Dorsolateral prefrontal cortex (tissue), 122 donors: ENCODE measurements at places on chromosomes 11 and 22.
A peak's percentile ranks its signal among the peaks of the same experiment; 100 is the strongest.

GRCh38 chr22:39490966-39491680 lies 11.0 kb upstream of the MIEF1 start:
- DNase-seq: no peak

- DNase-seq: no peak
These were observed 266.9 kb downstream of the AASDHPPT start for GRCh38 chr11:106344394-106344793.

DNA sequence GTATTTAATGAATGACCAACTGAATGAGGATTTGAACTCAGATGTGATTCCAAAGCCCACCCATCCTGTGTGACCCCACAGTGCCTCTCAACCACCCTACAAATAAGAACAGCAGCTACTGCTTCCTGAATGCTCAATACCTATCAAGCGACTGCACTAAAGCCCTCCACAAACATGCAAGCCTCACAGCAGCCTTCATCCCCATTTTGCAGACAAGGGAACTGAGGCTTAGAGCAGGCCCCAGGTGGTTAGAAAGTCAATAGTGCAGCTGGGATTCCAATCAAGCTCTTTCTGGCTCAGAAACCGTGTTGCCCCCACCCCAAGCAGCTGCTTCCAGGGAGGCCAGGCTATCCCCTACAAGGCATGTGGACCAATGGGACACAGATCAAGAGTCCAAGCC lies 57.2 kb downstream of the SMCO4 start:
- DNase-seq: no peak

DNA sequence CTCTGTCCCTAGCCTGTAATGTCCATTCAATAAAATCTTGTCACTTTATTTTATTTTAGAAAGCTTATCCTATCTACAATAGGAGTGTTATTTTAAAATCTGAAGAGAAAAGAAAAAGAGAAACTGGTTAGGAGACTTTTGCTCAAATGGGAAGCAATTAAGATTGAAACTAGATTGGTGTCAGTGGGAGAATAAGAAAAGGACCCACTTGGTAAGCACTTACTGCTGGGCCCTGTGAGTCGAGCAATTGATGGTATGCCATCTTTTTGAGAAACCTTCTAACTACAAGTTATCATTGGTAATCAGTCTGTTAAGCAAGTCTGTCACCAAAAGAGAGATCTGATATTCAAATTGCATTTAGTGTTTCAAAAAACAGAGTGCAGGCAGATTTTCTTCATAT lies 258.4 kb downstream of the GRM5 start:
- no peak for DNase-seq

- DNase-seq: no peak
These were observed 117.4 kb downstream of the DBX1 start for GRCh38 chr11:20042811-20043341.

DNA sequence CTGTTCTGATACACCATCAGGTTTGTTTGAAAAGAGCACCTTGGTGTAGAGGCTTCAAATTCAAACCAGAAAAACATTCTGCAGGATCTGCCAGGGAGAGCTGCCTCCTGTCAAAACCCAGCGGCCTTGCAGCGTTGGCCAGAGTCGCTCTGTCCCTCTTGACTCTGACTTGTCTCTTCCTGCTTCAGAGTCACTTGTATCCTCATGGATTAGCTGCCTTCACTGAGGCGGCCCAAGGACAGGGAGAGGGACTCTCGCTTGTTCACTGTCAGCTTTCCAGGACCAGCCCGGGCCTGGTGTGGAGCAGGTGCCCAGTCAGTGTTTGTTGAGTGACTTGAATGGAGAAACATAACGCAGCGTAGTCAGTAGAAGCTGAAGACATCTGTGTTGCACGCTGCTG lies 18.0 kb downstream of the TBC1D22A start:
- DNase-seq: peak; percentile 23

DNA sequence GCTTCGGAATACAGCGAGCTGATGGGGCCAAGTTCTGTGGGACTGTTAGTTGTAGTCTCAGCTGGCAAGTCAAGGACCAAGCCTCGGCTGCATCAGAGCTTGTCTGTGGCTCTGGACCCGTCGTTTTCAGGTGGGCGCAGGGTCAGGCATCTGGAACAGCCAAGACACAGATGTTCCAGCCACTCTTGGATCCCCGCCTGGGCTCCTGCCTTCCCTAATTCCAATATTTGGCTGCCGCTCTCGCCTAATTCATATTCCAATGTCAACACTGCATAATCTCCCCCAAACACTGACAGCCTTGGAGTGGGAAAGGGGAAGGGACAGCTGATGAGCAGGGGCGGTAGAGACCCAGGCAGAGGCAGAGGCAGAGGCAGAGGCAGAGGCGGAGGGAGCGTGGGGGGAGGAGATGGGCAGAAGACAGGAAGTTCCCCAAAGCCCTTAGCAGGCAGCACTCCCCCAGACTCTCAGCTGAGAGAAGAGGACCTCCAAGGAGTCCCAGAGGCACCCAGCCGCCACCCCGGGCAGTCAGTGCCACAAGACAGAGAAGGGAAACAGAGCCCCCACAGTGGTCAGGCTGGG lies 49.6 kb upstream of the SLC35C1 start:
- DNase-seq: no peak

DNA sequence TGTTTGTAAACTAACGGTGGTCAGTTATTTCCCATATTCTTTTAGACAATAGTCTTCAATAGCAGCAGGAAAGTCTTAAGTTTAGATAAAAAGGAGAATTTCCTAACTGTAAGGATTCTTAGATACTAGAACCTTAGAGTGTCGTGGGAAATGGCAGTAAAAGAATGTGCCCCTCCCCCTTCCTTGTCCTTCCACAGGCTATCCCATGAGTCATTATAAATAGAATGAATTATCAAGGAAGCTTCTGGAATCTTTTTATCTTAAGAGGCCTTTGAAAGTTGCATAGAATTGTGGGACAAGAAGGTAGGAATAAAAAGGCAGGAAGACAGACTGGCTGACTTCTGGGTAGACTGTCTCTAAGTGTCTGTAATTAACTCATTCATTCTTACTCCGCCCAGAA lies 165.2 kb upstream of the TBCEL start:
- DNase-seq: no peak

DNA sequence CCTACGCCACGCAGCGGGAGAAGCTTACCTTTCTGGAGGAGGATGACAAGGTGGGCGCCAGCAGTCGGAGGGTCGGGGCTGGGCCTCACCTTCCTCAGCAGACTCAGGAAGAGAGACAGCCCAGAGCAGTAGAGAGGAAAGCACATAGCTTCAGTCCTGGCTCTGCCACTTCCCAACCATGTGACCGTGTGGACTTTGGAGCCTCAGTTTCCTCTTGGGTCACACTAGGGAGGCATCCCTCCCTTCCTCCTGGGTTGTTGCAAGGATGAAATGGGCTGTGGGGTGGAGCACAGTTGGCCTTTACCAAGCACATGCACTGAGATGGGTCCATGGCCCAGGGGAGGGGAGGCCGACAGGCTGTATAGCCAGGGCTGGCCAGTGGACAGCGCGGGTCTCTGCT lies 12.9 kb downstream of the DPP3 start:
- no peak for DNase-seq
